ENCODE measurements at places on chromosomes 5 and 9. TPM values are rescaled to one million over a fixed set of nuclear protein-coding genes. Genes with fewer than 3 reads are reported as not detected.

GRCh38 chr5:171633776-171634470, 151.7 kb upstream of the SMIM23 start:
- DNase-seq = peak; percentile 72

DNA sequence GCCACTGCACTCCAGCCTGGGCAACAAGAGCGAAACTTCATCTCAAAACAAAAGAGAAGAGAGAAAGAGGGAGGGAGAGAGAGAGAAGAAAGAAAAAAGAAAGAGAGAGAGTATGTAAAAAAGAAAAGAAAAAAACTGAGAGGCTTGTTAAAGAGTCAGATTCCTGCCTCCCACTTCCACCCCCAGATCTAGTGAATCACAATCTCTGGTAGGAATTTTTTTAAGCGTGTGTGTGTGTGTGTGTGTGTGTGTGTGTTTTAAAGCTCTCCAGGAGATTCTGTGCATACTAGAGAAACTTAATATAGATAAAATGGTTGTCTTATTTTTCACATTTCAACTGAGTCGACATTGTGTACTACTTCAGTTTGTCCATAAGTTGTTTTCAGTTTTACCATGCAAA, 32.0 kb downstream of the SAR1B start:
- no peak for DNase-seq

DNA sequence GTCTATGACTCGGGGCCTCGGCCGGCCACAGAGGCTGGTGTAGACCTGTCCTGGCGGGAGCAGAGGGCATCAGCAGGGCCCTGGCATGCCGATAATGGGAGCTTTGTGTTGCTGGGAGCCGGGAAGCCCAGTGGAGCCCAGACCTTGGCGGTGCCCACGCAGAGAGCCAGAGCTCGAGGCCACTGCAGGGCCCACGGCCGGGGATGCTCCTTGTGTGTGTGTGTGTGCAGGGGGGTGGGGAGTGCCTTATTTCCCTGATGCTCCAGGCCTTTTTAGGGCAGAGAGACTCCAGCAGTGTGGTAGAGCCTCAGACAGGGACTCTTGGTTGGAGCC, 5.4 kb upstream of the SLC6A18 start:
- no peak for DNase-seq

GRCh38 chr5:176812269-176813259, 2.2 kb downstream of the UNC5A start:
- peak; percentile 49 for DNase-seq

DNA sequence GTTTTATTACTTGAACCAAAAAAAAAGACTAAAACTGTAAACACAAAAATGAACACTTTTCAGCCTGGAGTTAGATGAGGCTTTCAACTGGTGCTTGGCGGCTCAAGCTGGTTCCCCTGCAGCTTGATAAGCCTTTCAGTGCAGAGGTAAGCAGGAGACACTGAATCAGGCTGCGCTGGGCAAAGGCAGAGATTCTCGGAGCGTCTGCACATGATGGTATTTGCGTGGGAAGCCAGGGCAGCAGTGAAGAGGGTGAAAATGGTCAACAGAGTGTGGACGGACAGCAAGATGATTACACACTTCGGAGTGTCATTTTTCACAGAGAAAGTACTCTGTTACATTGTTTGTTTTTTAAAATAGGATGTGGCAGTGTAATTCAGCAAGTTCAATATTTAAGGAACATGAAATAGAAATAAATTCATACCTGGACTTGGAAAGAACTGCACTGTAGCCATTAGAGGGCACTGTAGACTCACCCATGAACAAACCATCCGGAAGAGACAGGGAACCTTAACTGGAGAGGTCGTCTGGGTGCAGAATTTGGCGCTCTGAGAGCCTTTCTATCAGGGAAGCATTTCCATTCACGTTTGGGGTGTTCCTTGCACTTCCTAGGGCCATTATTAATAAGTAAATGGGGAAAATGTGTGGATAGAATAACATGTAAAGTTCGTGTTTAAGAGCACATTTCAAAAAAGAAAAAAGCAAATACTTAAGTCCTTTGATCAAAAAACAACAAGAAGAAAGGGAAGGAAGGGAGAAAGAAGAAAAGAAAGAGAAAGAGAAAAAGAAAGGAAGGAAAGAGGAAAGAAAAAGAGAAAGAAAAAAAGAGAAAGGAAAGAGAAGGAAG, 69.8 kb downstream of the ICE1 start:
- DNase-seq = peak; percentile 84

- DNase-seq = no peak
These were observed 95.6 kb downstream of the DENND1A start for GRCh38 chr9:123834218-123834888.

- DNase-seq = no peak
These were observed 29.2 kb downstream of the EXOC3 start for GRCh38 chr5:472076-472655.

Gene ANKRD33B
- total RNA-seq = 0.48 TPM

Gene RAD50
- 72.6 TPM for total RNA-seq

Gene ECM2
- total RNA-seq = 0.11 TPM

Gene OR1Q1
- total RNA-seq = not detected
